ENCODE measurements at places on chromosomes 16 and 17.
A peak's percentile ranks its signal among the peaks of the same experiment; 100 is the strongest.

GRCh38 chr16:60731329-60732050, 1304.7 kb downstream of the CDH8 start:
- no peak for DNase-seq

DNA sequence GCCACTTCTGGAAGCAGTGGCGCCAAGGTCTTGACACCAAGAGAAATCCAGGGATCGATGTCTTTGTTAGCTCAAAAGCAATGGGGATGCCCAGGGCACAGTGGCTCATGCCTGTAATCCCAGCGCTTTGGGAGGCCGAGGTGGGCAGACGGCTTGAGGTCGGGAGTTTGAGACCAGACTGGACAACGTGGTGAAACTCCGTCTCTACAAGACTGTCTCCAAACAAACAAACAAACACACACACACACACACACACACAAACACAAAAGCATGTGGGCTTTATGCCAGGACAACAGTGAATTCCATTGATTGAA, 22.4 kb upstream of the FAAP100 start:
- DNase-seq, result no peak

DNA sequence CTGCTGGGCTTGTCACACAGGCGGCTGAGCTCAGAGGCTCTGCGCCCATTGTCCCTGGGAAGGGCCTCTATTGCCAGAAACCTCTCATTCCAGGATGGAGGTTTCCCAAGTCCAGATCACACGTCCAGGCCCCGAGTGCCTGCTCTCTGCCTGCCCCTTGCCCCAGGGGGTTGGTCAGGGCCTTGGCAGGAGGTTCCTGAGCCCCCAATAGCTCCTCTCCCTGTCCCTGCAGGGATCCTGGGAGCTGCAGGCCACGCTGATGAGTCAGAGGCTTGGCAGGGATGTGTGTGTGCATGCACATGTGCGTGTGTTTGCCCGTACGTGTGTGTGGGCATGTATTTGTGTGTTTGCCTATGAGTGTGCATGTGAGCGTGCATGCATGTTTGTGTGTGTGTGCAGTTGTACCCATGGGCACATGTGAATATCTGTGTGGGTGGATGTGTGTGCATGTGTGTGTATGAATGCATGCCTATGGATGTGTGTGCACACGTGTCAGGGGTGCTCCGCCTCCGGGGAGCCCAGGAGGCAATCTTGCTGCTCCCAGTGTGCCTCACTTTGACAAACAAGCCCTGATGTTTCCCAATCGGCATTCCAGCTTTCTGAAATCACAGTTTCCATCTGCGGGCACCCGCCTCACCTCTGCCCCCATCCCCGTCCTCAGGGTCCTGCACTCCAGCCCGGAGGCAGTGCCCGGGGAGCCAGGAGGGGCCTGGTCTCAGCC, 98.4 kb upstream of the GSE1 start:
- DNase-seq, result peak; percentile 96

DNA sequence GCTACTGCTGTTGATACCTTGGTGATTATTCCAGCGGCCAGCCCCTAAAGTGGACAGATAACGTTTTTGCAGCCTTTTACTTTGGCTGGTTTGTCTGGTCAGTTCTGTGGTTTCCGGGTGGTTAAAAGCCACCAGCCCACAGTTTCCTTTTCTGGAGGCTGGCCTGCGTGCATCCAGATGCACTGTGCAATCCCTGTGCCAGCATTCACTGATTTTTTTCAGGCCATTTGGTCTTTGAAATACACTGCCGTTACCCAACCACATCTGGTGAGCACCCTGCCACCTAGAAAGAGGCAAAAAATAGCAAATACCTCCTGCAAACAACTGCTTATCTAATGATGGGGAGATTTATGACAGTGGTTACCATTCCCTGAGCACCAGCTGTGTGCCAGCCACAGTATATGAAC, 797 bp downstream of the NUDT7 start:
- DNase-seq, result peak; percentile 45

DNA sequence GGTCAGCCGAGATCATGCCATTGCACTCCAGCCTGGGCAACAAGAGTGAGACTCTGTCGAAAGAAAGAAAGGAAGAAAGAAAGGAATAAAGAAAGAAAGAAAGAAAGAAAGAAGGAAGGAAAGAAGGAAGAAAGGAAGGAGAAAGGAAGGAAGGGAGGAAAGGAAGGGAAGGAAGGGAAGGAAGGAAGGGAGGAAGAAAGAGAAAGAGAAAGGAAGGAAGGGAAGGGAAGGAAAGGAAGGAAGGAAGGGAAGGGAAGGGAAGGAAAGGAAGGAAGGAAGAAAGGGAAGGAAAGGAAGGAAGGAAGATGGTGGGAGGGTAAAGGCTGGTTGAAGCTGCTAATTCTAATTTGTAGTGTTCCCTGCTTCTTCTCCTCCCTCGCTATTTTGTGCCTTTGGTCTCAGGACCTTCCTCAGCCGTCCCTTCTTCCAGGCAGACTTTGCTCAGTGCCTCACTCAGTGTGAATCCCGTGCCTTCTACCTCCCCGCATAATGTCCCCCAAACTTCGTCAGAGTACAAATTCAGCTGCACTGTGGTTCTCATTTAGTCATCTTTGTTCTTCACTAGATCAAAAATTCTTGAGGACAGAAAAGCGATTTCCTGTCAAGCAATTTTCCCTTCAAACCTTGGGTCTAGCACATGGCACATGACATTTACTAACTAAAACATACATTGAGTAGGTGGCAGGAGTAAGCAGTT, 31.1 kb upstream of the PAFAH1B1 start:
- no peak for DNase-seq

DNA sequence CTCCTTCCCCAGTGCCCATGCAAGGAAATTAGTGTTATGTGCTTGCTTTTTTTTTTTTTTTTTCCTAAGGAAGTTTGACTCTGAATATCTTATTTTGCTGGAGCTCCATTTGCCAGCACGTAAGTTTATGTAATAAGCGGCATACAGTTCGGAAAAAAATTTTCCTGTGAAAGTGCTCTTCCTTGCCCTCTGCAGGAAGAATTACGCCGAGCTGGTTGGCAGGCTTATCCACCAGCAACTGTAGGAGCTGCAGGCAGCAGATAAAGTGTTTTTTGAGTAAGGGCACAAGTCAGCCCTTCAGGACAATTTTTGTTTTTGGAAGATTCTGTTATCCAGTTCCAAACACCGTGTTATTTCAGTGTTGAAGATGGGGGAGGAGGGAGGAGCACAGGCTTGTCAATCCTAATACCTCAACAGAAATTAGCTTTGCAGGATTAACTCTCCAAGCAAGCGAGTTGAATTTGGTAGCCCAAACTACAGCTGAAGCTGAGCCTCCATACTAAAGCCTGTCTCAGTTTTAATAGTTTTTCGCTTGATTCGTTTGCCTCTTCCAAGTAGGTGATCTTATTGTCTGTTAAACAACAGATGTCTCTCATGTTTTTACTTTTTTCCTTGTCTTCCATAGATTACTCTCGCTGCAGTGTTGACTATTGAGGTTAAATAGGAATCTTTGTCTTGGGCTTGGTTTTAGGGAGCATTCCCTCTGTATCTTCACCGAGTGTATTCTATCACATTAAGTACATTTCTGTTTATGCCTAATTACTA, 1.1 kb downstream of the SPECC1 start:
- peak; percentile 58 for DNase-seq

DNA sequence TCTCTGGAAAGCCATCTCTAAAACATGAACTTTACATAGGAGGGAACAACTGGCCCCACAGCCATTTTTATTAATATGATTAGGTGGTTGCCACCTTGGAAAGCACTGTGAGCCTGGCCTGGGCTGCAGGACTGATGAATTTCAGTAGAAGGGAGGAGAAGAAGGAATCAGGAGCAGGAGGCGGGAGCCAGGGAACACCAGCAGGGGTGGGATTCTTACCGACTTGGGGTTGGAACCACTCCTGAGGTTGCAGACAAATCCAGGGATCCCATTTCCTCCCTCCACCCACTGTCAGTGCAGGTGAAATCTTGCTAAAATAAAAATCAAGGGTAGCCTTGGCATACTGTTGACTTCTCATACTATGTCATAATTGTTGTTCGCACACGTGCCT, 16.9 kb upstream of the MAP3K14 start:
- DNase-seq, result no peak

GRCh38 chr16:73796241-73796640, 500.4 kb upstream of the PSMD7 start:
- DNase-seq, result no peak

GRCh38 chr17:81244358-81245023, 5.4 kb downstream of the NDUFAF8 start:
- DNase-seq, result no peak

DNA sequence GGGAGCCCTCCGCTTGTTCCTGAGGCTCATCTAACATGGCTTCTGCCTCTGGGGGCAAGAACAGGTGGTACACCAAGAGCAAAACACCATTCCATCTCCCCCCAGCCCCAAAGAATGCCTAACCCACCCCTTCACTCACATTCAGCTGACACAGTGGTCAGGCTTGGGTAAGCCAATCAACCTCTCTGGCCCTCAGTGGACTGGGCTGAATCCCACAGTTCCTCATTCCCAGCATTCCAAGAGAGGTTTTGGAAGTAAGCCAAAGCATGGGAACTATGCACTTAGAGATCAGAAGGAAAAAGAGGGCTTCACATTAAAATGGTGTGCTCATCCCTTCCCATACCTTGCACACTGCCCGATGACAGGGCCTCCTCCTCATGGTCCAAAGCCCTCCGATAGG, 7.8 kb downstream of the PIGS start:
- peak; percentile 59 for DNase-seq

DNA sequence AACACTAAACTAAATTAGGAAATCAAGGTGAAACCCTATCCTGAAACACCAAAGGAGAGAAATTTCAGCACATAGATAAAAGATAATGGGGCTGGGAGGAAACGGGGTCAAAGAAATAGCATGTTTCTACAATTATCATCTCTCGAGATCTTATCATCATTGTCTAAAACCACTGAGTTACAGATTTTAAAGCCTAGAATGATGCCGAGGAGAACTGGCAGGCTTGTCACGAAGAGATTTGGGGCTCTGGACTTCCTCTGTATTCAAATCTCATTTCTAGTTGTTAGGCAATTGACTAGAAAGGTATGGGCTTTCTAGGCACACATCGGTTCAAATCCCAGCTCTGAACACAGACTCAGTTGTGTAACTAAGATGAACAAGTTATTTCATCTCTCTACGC, 9.3 kb downstream of the PDZD9 start:
- no peak for DNase-seq

- DNase-seq, result no peak
Observed at GRCh38 chr16:57208926-57209325, 22.8 kb downstream of the RSPRY1 start.

DNA sequence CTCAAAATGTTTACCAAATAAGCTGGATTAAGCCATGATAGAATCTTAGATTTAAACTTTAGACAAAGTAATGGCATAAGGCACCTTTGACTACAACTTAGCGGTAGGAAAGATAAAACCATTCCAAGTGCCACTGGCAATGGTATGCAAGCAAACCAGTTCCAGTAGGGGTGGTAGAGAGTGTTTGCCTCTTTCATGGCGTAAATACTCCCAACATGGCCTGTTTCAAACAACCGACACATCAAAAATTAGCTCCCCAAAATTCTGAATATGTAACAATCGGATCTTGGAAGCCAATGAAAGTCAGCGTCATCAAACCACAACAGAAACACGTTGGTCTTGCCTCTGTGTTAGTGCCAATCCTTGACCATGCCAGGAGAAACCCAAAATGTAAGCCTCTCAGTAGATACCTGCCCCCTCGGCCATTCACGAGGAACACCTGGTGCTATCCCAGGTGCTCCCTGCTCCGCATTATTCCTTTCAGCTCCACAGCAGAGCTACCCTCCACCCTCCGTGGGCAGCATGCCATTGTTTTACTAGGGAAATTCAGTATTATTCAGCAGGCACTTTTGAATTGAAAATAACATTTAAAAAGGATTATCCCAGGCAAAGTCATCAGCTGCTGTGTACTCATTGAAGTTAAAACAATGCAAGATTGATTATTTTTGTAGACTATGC, 307.8 kb upstream of the CDH11 start:
- no peak for DNase-seq

DNA sequence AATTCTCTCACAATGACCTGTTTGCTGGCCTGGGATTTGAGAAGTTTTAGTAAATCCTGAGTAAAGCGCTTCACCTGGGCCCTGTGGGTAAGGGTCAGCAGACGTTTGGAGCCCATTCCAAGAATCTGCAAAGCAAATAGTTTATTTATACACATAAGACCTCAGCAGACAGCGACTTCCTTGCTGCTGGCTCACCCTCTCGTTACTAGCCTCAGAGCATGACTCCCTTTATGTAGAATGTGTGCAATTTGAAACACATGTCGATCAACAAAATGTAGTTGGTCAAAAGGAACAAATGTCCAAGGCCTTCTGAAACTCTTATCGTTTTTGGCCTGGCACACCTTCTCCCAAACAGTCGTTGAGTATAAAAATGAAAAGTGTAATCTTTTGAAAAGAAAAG, 31.3 kb downstream of the MARF1 start:
- DNase-seq, result no peak

DNA sequence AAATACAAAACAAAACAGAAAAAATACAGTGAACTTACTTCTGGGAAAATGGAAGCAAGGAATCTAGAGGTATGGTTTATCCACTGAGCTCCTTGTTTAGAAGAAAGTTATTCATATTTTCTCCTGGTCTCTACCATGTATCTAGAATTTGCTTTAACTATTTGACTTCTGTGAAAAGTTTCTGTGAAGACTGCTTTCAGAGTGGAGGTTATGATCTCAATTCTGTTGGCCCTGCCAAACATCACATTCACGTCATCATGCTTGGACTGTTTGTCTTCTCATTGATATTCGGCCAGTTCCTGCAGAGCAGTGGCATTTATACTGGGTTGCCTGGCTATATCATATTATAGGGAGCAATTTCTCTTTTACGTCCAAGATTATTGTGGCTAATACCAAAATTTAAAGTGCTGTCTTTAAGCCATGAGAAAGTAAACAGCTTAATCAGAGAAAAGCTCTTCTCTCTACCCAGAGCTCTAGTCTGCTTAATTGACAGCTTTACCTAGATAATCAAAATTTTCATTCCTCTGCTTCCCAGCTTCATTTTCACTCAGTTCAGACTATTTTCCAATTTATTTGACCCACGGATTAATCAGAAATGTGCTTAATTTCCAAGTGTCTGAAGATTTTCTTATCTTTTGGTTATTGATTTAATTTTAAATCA, at the start of gene ABCA8:
Gene ABCA8 (minus strand): TSS at position 212 of the 661 bp plus-strand sequence. CDS start 13,358 bp downstream, outside the sequence.
- no peak for DNase-seq

DNA sequence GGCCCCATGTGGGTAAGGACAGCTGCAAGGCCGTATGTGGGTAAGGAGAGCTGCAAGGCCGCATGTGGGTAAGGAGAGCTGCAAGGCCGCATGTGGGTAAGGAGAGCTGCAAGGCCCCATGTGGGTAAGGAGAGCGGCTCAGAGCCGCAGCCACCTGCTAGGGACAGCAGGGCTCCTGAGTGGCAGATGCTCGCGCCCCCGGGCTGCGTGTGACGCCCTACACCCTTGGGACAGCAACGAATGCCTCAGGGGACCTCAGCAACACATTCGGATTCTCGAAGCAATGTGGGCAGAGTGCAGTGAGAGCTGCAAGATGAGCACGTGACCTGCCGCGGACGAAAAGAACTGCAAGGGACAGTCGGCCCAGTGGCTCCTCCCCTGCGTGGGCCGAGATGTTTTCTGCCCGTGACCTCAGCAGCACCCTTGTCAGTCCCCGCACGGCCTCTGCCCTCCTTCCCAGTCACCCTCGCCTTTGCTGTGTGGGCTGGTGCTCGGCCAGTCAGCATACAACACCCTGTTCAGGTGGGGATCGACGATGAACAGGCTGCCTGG, 9.6 kb upstream of the SLC38A8 start:
- DNase-seq, result no peak

- DNase-seq, result no peak
Observed at GRCh38 chr16:3974751-3975150, 94.2 kb upstream of the CREBBP start.
